Stimulated activated CD4-positive, alpha-beta T cell treated with anti-CD3 and anti-CD28 coated beads, Interleukin-1b, Interleukin-23, amount 100 ng/mL, for 1 hour (primary cell): ENCODE measurements at places on chromosomes 16 and 17.

DNA sequence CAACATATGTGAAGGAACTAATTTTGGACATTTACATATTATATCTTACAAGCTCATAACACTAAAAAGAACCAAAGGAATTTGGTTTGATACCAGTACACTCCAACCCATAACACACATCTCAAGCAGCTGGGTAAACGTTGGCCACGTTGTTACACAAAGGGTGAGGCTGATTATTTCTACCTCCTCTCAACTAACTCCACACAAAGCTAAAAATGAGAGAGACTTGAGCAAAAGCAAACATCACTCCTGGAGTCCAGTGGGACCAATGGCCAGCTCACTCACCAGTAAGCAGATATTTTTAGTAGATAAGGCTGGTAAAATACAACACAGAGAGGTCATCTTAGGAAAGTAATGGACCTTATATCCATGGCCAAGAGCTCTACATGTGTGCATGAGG is 207.6 kb downstream of the MRTFB start:
- DNase-seq: no peak

DNA sequence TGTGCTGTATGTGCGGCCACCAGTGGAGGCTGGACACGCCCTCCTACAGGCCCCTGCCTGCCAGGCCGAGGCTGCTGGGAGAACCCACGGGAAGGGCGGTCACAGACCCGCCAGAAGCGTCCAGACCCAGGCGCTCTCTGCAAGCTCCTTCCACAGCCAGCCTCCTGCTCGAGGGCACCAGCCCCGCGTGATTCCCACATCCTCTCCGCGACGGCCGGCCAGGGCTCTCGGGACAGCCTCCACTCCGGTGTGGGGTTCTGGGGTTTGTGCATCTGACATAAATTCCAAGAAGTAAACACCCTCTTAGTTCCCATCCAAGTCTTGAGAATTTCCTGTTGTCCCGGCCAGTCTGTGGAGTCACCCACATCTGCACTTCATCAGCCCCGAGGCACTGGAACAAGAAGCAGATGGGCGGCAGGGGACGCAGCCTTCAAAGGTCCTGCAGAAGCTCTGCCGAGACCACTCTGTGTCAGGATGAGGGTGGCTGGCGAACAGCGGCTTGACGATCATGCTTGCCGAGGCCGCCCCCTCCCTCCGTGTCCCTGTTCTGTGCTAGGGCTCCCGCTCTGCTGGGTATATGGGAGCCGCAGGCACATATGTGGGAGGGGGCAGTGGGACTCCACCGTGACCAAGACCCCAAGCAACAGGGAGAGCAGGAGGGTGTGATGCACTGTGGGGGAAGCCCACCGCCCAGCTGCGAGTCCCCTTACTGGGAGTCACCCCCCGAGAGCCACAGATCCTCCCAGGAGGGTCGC is 2.4 kb upstream of the TMEM204 start:
- DNase-seq: no peak

DNA sequence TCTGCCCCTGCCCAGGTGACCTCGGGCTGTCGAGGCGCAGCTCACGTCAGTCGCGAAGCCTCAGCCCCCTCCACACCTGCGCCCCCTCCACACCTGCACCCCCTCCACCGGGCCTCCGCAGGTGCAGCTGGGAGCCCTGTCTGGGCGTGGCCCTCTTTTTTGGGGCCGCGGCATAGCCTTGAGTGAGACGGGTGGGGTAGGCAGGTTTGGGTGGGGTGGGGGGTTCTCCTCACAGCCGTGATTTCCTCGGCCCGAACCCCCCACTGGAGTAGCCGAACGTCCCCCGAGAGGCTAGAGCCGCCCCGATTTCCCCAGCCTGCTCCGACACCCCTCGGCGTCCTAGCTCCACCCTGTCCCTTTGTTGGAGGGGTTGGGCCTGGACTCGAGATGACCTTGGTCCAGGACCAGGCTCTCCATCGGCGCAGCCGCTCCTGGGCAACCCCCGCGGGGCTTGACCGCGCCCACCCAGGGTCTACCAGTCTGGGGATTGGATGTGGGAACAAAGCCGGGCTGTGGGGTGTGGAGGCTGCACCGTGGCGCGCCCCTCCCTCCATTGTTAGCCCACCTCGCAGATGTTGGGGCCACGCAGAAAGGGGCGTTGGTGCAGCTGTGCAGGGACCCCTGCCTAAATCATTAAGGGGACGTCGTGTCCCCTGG is 626 bp downstream of the TUBB3 start:
- no peak for DNase-seq

- DNase-seq: no peak
These were observed 51.2 kb upstream of the DHX40 start for GRCh38 chr17:59513934-59514841.
